Naive thymus-derived CD4-positive, alpha-beta T cell (primary cell): ENCODE measurements at places on chromosomes 1 and 21. TPM values are rescaled to one million over a fixed set of nuclear protein-coding genes. Genes with fewer than 3 reads are reported as not detected.
A peak's percentile ranks its signal among the peaks of the same experiment; 100 is the strongest.

IFNAR2 gene
- total RNA-seq = 44.9 TPM

HTR6 gene
- not detected for total RNA-seq

KDM5B gene
- total RNA-seq = 70.1 TPM

FCRL6 gene
- total RNA-seq = 41.4 TPM

ADAMTS5 gene
- total RNA-seq = 0.03 TPM

CGN gene
- total RNA-seq = 0.23 TPM in 1 of 2 replicates, not detected in the other

AIM2 gene
- total RNA-seq = 8.8 TPM in 2 replicates

BGLAP gene
- 4.9 TPM for total RNA-seq

NECTIN4 gene
- total RNA-seq = not detected

SPRR2B gene
- total RNA-seq = not detected

COG2 gene
- 25.7 TPM for total RNA-seq

DNA sequence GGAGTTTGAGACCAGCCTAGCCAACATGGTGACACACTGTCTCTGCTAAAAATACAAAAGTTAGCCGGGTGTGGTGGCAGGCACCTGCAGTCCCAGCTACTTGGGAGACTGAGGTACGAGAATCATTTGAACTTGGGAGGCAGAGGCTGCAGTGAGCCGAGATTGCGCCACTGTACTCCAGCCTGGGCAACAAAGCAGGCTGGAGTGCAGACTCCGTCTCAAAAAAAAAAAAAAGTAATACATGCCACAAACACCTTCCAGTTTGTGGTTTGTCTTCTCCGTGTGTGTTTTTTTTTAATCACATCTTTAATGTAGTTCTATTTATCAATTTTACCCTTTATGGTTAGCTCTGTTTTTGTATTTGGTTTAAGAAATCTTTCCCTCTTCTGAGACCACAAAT is 22.3 kb downstream of the POGZ start:
- no peak overlapping the region for H3K27ac ChIP-seq
- H3K4me1 ChIP-seq = no peaks in the 10 kb centered on the region
- no peak overlapping the region for H3K4me3 ChIP-seq
- no peak for DNase-seq
- H3K27me3 ChIP-seq = no peaks in the 10 kb centered on the region

- H3K36me3 ChIP-seq = no peaks in the 10 kb centered on the region
- DNase-seq = no peak
- H3K4me3 ChIP-seq = no peak overlapping the region
- no peaks in the 10 kb centered on the region for H3K27me3 ChIP-seq
- no peak overlapping the region for H3K27ac ChIP-seq
- H3K4me1 ChIP-seq = no peaks in the 10 kb centered on the region
Observed at GRCh38 chr1:239758756-239759155, 332.9 kb upstream of the FMN2 start.

GRCh38 chr1:19797827-19798226 is 1.9 kb downstream of the TMCO4 start:
- DNase-seq = no peak
- H3K36me3 ChIP-seq = no peaks in the 10 kb centered on the region
- H3K27ac ChIP-seq = no peak overlapping the region
- H3K27me3 ChIP-seq = no peaks in the 10 kb centered on the region
- peaks cover 10% of the 10 kb centered on the region for H3K4me1 ChIP-seq
- no peak overlapping the region for H3K4me3 ChIP-seq

- H3K4me1 ChIP-seq = peaks cover 51% of the 10 kb centered on the region
- H3K27ac ChIP-seq = peak overlapping the region; percentile 26
- no peak overlapping the region for H3K4me3 ChIP-seq
- no peaks in the 10 kb centered on the region for H3K27me3 ChIP-seq
- H3K36me3 ChIP-seq = no peaks in the 10 kb centered on the region
Observed at GRCh38 chr1:40694353-40694874, 2.9 kb downstream of the NFYC start.

DNA sequence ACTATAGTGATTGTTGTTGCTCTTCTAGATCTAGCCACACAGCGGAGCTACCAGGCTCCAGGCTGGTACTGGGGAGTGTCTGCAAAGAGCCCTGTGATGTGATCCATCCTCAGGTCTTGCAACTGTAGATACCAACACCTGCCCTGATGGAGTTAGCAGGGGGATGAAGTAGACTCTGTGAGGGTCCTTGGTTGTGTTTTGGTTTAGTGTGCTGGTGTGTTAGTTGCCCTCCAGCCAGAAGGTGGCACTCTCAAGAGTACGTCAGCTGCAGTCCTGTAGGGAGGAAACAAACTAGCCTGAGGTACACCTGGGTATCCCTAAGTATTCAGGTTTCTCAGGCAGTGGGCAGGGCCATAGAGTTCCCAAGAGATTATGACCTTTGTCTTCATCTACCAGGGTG is 81.2 kb upstream of the TMPRSS2 start:
- H3K27ac ChIP-seq = no peak overlapping the region
- no peak for DNase-seq
- no peaks in the 10 kb centered on the region for H3K36me3 ChIP-seq

DNA sequence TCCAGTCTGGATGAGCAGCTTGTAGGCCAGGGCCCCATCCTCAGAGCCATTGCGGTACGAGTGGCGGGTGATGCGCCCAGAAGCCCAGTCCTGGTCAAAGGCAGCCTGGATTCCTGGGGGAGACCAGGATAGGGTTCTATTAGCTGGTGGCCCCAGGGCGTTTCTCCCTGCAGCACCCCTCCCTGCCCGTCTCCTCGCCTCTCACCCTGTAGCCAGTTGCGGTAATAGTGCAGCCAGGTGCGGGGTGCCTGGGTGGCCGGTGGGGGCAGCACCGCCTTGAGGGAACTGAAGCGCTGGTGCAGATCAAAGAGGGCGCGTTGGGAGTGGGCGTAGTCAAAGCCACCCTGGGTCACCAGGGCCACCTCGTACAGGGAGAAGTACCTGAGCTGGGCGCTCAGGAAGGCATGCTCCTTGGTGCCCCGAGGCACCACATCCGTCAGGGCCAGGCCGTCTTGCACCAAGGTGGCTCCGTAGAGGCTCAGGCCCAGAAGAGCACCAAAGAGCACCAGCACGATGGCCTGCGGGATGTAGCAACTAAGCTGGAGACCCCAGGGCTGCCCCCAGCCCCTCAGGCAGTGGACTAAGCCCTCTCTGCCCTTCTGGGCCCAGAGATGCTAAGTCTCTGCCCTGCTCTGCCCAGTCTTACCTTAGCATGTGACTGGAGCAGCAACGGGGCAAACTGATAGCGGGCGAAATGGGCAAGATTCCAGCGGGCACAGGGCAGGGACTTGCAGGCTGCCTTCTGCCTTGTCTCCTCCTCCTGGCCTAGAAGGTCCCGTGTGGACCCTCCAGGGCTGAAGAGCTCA is 15.7 kb downstream of the PTCH2 start:
- H3K27ac ChIP-seq = no peak overlapping the region
- DNase-seq = no peak
- H3K36me3 ChIP-seq = no peaks in the 10 kb centered on the region
- no peaks in the 10 kb centered on the region for H3K27me3 ChIP-seq
- H3K4me1 ChIP-seq = no peaks in the 10 kb centered on the region

- H3K36me3 ChIP-seq = no peaks in the 10 kb centered on the region
- H3K4me1 ChIP-seq = peaks cover 25% of the 10 kb centered on the region
- H3K27me3 ChIP-seq = no peaks in the 10 kb centered on the region
Observed at GRCh38 chr1:245953876-245954660, 553.0 kb downstream of the SMYD3 start.

GRCh38 chr1:161096015-161096414 is 2.1 kb upstream of the KLHDC9 start:
- peaks cover 11% of the 10 kb centered on the region for H3K4me1 ChIP-seq
- H3K4me3 ChIP-seq = no peak overlapping the region
- no peaks in the 10 kb centered on the region for H3K27me3 ChIP-seq

GRCh38 chr1:15573477-15573876 is 11.4 kb downstream of the AGMAT start:
- no peak for DNase-seq
- H3K4me1 ChIP-seq = peaks cover 5% of the 10 kb centered on the region
- H3K27me3 ChIP-seq = no peaks in the 10 kb centered on the region
- H3K36me3 ChIP-seq = no peaks in the 10 kb centered on the region

GRCh38 chr21:35982717-35983116 is 77.6 kb downstream of the SETD4 start:
- no peak for DNase-seq
- H3K4me3 ChIP-seq = no peak overlapping the region
- no peak overlapping the region for H3K27ac ChIP-seq
- H3K4me1 ChIP-seq = no peaks in the 10 kb centered on the region
- no peaks in the 10 kb centered on the region for H3K27me3 ChIP-seq
- H3K36me3 ChIP-seq = no peaks in the 10 kb centered on the region

GRCh38 chr1:204442376-204443259 is 31.0 kb upstream of the PPP1R15B start:
- H3K27me3 ChIP-seq = no peaks in the 10 kb centered on the region
- peaks cover 88% of the 10 kb centered on the region for H3K36me3 ChIP-seq
- no peak overlapping the region for H3K27ac ChIP-seq
- no peak overlapping the region for H3K4me3 ChIP-seq
- no peaks in the 10 kb centered on the region for H3K4me1 ChIP-seq

GRCh38 chr1:18965206-18966173 is 9.0 kb upstream of the IFFO2 start:
- no peak for DNase-seq
- H3K4me1 ChIP-seq = no peaks in the 10 kb centered on the region
- no peak overlapping the region for H3K27ac ChIP-seq
- H3K4me3 ChIP-seq = no peak overlapping the region
- no peaks in the 10 kb centered on the region for H3K27me3 ChIP-seq

DNA sequence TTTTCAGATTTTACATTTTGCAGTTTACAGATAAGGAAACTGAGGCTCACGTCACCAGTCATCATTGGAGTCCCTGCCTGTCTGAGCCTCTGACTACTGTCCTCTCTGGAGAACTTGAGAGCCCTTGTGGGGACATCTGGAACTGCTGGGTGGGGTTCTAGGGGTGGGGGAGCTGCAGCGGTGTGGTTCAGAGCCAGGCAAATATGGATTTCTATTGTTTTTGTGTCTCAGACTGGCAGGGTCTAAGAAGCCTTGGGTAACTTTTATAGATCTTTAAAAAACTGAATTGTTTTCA is 46.9 kb downstream of the IER5 start:
- H3K27ac ChIP-seq = no peak overlapping the region
- H3K4me1 ChIP-seq = peaks cover 9% of the 10 kb centered on the region
- DNase-seq = no peak
- H3K36me3 ChIP-seq = no peaks in the 10 kb centered on the region
- H3K4me3 ChIP-seq = no peak overlapping the region

DNA sequence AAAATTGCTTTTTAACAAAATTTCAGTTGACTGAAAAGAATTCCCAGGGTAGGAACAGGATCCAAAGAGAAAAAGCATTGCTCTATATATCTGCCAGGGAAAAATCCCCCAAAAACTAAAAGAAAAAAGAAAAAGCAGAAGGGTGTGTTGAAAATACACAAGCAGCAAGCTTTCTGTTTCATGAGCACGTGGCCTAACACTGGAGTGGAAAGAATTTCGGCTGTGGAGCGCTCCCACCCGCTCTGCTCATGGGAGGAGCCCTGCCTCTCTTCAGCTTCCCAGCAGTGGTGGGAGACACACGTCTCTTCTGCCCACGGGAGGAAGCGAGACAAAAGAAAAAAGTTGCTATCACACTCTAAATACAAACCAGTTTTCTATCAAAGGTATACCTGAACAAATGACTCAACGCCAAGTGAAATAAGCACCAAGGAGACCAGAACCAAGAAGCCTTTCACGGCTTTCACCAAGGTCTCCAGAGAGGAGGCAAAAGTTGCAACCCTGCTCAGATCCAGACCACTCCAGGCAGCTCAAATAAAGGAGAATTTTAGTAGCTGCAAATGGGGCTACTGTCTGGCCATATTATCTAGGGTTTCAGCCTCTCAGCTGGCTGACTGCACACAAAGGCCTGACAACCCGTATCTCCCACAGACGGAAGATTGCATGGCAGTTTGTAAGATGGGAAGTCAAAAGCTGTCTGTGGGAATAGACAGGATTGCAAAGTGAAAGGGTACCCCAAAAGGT is 29.5 kb upstream of the ZNF496 start:
- no peaks in the 10 kb centered on the region for H3K4me1 ChIP-seq
- H3K27me3 ChIP-seq = no peaks in the 10 kb centered on the region
- no peak overlapping the region for H3K4me3 ChIP-seq
- no peak overlapping the region for H3K27ac ChIP-seq
- DNase-seq = no peak

DNA sequence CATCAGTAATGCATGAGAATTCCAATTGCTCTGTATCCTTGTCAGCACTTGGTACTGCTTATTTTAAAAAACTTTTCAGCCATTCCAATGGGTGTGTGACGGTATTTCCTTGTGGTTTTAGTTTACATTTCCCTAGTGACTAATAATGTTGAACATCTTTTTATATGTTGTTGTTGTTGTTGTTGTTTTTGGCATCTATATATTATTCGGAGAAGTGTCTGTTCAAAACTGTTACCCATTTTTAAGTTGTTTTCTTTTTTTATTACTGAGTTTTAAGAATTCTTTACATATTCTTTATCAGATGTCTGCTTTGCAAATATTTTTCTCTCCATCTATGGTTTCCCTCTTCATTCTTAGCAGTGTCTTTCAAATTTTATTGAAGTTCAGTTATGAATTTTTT is 231.1 kb upstream of the POU3F1 start:
- H3K27ac ChIP-seq = no peak overlapping the region
- H3K27me3 ChIP-seq = no peaks in the 10 kb centered on the region
- no peaks in the 10 kb centered on the region for H3K4me1 ChIP-seq
- DNase-seq = no peak
- H3K4me3 ChIP-seq = no peak overlapping the region
- no peaks in the 10 kb centered on the region for H3K36me3 ChIP-seq

- H3K4me1 ChIP-seq = no peaks in the 10 kb centered on the region
- no peaks in the 10 kb centered on the region for H3K27me3 ChIP-seq
- no peak for DNase-seq
Observed at GRCh38 chr1:72521659-72522058, 239.3 kb upstream of the NEGR1 start.

GRCh38 chr1:2019571-2020309 is 595 bp downstream of the GABRD start:
- H3K36me3 ChIP-seq = no peaks in the 10 kb centered on the region
- no peak overlapping the region for H3K27ac ChIP-seq
- no peak for DNase-seq
- H3K4me3 ChIP-seq = no peak overlapping the region

DNA sequence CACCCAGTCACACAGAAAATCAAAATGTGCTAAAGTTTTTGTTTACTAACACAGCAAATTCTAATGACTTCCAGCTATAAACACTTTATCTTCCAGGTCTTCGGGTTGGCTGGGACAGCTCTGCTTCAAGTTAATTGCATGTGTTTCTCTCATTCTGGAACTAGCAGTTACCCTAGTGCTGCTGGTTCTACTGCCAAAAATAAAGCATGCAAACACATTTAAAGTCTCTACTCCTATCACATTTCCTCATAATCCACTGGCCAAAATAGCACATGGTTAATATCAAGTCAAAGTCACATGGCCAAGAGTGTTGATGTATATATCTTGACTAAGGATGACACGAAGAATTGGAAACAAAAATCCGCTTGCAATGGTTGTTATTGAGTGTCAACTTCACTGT is 973.1 kb upstream of the ADGRL2 start:
- no peaks in the 10 kb centered on the region for H3K36me3 ChIP-seq
- no peak overlapping the region for H3K27ac ChIP-seq
- DNase-seq = no peak
- H3K4me1 ChIP-seq = no peaks in the 10 kb centered on the region
